Activated CD8-positive, alpha-beta memory T cell treated with anti-CD3 and anti-CD28 coated beads, Interleukin-2, amount 10 ng/mL, durations not matched to agents 7 days and 5 days (primary cell): ENCODE measurements at places on chromosomes 7 and 10. TPM values are rescaled to one million over a fixed set of nuclear protein-coding genes. Genes with fewer than 3 reads are reported as not detected.

Gene SMKR1
- total RNA-seq: 2.3 TPM

Gene ST8SIA6
- total RNA-seq: not detected

Gene GFRA1
- not detected for total RNA-seq

Gene CRTAC1
- not detected for total RNA-seq

Gene PTF1A
- total RNA-seq: not detected

Gene VPS37D
- not detected for total RNA-seq

Gene WAPL
- 52.6 TPM for total RNA-seq

Gene OR9A2
- not detected for total RNA-seq

GRCh38 chr10:75111365-75111906 lies at the start of gene SAMD8:
TSS of gene SAMD8 (plus strand) at chr10:75111656. CDS start at chr10:75150529, 38,873 bp downstream.
- no peaks in the 10 kb centered on the region for H3K27me3 ChIP-seq
- DNase-seq: peak; percentile 98
- H3K36me3 ChIP-seq: peaks cover 7% of the 10 kb centered on the region
- H3K27ac ChIP-seq: peak within 1 kb of the TSS; percentile 87
- peak within 1 kb of the TSS; percentile 84 for H3K4me3 ChIP-seq
- peaks cover 48% of the 10 kb centered on the region for H3K4me1 ChIP-seq

GRCh38 chr10:69612760-69613159 lies 17.3 kb upstream of the FAM241B start:
- DNase-seq: no peak
- H3K4me1 ChIP-seq: no peaks in the 10 kb centered on the region
- peaks cover 18% of the 10 kb centered on the region for H3K27me3 ChIP-seq
- no peaks in the 10 kb centered on the region for H3K36me3 ChIP-seq
- H3K27ac ChIP-seq: no peak overlapping the region

DNA sequence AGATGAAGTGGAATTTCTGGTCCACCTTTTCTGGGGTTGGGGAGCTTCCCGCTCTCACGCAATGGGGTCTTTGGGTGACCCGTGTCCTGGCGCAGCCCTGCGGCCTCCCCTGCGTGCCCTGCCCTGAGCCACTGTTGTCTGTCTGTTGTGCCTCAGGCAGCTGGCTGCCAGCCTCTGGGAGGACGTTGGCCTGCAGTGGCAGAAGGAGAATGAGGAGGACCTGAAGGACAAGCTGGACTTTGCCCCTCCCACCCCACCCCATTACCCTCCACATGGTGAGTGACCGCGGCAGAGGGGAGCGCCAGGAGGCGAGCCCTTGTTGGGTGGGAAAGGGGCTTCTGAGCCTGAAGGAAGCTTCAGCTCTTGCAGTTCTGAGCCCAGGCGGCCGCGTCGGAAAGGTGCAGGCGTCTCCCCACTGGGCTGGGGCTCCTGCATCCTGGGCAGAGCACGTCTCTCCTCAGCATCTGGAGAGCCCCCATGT lies 14.2 kb upstream of the PRKAR1B start:
- no peaks in the 10 kb centered on the region for H3K27me3 ChIP-seq
- H3K4me3 ChIP-seq: no peak overlapping the region
- H3K27ac ChIP-seq: no peak overlapping the region
- H3K36me3 ChIP-seq: peaks cover 29% of the 10 kb centered on the region

- no peaks in the 10 kb centered on the region for H3K36me3 ChIP-seq
- no peak overlapping the region for H3K4me3 ChIP-seq
- peaks cover 7% of the 10 kb centered on the region for H3K27me3 ChIP-seq
- no peaks in the 10 kb centered on the region for H3K4me1 ChIP-seq
Measured at GRCh38 chr10:13871776-13872175, 285.0 kb downstream of the PRPF18 start.

GRCh38 chr7:94999069-94999351 lies 91.6 kb downstream of the PPP1R9A start:
- no peak for DNase-seq
- no peak overlapping the region for H3K27ac ChIP-seq
- H3K4me1 ChIP-seq: no peaks in the 10 kb centered on the region
- no peaks in the 10 kb centered on the region for H3K36me3 ChIP-seq
- H3K27me3 ChIP-seq: no peaks in the 10 kb centered on the region

- peaks cover 68% of the 10 kb centered on the region for H3K27me3 ChIP-seq
- no peak overlapping the region for H3K27ac ChIP-seq
- peaks cover 15% of the 10 kb centered on the region for H3K4me1 ChIP-seq
- peaks cover 2% of the 10 kb centered on the region for H3K36me3 ChIP-seq
Measured at GRCh38 chr10:58517491-58518355, 5.1 kb downstream of the BICC1 start.

DNA sequence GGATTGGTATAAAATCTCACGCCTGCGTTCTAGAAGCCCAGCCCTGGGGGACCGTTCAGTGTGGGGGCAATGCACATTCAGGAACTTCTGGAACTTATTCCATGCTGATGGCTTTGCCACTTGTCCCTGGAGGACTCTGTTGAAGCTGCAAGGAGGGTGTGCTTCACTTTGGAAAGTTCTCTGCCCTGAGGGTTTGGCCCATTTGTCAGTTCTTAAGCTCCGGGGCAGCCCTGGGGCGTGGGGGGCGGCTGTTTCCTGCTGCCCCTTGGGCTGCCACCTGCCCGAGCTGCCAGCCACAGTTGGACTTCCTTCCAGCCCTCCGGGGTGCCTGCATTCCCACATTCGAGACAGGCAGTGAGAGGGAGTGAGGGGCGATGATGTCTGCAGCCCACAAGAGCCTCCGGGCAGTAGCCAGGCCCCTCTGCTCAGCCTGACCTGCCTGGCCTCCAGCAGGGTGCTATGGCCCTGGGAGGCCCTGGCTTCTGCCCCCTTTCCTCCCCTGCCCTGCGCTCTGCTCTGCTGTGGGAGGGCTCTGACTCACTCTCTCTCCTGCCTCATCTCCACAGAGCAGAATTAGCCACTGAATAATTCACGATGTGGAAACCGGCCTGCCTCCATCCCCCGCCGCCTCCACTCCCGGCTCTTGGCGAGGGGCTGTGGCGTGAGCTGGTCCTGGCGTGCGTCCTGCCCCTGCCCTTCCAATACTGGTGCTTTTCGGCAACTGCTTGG lies 1.9 kb downstream of the TTYH3 start:
- H3K36me3 ChIP-seq: no peaks in the 10 kb centered on the region
- peak overlapping the region; percentile 72 for H3K27ac ChIP-seq
- H3K4me3 ChIP-seq: peak overlapping the region; percentile 79

GRCh38 chr7:22730921-22731654 lies 4.1 kb downstream of the IL6 start:
- DNase-seq: no peak
- no peak overlapping the region for H3K27ac ChIP-seq
- no peak overlapping the region for H3K4me3 ChIP-seq
- peaks cover 17% of the 10 kb centered on the region for H3K4me1 ChIP-seq
- no peaks in the 10 kb centered on the region for H3K36me3 ChIP-seq

- H3K4me3 ChIP-seq: no peak overlapping the region
- H3K27ac ChIP-seq: no peak overlapping the region
- no peaks in the 10 kb centered on the region for H3K4me1 ChIP-seq
- DNase-seq: no peak
- H3K36me3 ChIP-seq: peaks cover 54% of the 10 kb centered on the region
- no peaks in the 10 kb centered on the region for H3K27me3 ChIP-seq
Measured at GRCh38 chr7:30572212-30572841, 22.4 kb upstream of the GARS1 start.

DNA sequence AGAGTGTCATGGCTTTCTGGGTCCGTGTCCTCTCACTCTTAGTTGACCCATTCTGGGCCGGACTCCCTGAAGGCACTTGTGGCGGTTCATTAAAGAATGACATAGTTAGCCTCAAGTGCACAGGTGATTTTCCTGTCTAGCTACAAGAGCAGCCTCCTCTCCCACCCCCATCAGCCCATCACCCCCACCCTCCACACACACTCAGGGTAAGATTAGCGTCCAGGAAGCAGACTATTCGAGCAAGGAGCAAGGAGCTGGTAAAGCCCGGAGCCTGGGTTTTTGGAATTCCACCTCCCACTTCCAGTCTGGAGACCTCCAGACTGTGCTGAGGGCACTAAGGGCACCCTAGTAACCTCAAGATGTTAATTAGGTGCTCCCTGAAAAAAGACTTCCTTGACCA lies 39.5 kb downstream of the TACR2 start:
- no peaks in the 10 kb centered on the region for H3K27me3 ChIP-seq
- H3K4me1 ChIP-seq: peaks cover 8% of the 10 kb centered on the region
- H3K27ac ChIP-seq: no peak overlapping the region
- DNase-seq: no peak

DNA sequence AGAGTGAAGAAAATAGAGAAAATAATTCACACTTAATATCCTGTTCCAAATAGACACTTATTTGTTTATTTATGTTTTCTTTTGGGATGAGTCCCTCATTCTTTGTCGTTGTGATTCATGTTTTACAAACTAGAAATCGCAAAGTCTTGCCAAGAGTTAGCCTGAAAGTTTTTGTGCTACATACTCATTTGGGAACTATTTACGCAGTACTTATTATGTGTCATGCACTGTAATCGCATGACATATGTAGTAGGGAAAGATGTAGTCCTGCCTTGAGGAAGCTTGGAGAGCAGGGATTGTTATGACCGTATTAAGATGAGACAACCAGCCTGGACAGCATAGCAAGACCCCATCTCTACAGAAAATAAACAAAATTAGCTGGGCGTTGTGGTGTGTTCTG lies 189.3 kb downstream of the ABCA13 start:
- H3K4me1 ChIP-seq: no peaks in the 10 kb centered on the region
- no peaks in the 10 kb centered on the region for H3K36me3 ChIP-seq
- H3K27ac ChIP-seq: no peak overlapping the region
- DNase-seq: no peak

- no peaks in the 10 kb centered on the region for H3K36me3 ChIP-seq
- H3K27ac ChIP-seq: no peak overlapping the region
- peaks cover 6% of the 10 kb centered on the region for H3K4me1 ChIP-seq
- DNase-seq: no peak
Measured at GRCh38 chr10:71975871-71976725, 11.9 kb downstream of the CHST3 start.

DNA sequence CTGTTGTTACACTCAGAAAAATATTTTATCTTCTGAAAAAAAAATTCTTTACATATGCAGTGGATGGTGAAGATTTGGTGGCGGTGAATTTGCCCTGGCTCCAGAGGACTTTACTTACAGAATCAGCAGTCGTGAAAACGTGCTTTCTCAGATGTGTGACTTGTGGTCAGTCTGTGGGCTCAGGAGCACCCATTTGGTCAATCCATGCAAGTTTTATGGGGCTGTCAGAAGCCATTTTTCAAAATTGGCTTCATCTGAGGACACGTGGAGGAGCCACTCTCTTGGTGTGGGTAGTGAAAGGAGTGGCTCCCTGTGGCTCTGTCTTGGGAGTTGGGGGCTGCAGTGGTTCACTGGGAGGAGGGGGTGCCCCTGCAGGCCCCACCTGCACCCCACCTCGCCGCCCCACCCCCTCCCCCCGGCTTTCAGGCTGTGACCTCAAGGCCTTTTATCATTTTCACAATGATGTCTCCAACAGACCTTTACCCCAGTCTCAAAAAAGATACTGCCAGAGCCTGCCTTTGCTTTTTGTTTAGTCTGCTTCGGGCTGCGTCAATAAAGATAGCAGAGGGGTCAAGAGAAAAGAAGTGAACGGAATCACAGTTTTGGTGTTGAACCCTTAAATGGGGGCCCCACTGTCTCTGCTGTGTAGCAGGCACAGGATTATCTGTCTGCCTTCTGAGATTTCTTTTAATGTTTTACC lies 137.4 kb downstream of the MGMT start:
- DNase-seq: no peak
- no peak overlapping the region for H3K27ac ChIP-seq
- no peaks in the 10 kb centered on the region for H3K4me1 ChIP-seq

DNA sequence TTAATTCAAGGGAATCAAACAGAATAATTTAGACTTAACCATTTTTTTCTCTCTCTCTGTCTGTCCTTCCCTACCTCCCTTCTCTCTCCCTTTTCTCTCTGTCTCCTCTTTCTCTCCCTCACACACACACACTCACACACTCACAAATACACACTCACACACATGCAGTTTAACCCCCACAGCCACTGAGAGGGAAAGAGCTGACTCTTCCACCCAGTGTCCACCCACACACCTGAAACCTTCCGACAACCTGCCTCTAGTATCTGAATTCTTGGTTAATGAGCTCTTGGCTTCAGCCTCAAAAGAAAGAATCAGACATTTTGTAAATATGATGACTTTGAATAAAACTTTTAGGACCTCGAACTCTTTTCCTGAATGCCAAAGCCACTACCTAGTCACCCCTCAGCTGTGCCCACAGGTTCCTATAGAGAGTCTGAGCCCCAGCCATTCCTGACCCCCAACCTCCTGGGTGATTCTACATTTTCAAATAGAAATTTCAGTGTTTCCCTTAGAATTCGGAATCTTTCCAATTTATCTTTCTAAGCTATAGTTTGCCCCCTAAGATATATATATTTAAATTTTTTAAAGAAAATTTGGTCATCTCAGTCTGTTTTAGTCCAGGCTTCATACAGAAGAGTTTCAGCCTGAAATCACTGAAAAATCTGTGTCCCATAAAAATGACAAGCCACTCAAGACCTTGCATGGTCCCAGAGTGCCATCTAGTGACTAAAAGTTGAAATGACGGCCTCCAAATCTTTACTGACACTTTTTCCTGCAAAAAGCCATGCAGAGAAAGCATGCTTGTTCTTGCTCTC lies 202.8 kb downstream of the IPMK start:
- no peak overlapping the region for H3K4me3 ChIP-seq
- no peak for DNase-seq
- no peak overlapping the region for H3K27ac ChIP-seq
- no peaks in the 10 kb centered on the region for H3K4me1 ChIP-seq
- no peaks in the 10 kb centered on the region for H3K36me3 ChIP-seq

DNA sequence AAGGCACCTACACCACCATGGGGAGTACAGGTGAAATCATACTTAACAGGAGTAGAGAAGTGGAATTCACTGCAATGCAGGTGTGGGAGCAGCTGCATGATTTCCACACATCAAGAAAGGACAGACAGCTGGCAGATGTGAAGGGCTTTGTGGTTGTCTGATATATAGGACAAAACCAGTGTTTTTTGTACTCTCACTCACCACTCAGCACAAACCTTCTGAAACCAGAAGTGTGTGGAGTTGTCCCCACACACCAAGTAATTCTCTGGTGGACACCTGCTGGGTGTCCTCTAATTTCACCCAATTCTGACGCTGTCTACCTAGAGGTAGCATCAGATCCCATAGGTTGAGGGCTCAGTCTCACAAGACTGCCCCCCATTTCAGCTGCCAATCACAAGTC lies 327.7 kb upstream of the KMT2E start:
- no peaks in the 10 kb centered on the region for H3K27me3 ChIP-seq
- H3K4me1 ChIP-seq: no peaks in the 10 kb centered on the region
- no peak overlapping the region for H3K27ac ChIP-seq
- H3K36me3 ChIP-seq: no peaks in the 10 kb centered on the region
- H3K4me3 ChIP-seq: no peak overlapping the region
- DNase-seq: no peak

DNA sequence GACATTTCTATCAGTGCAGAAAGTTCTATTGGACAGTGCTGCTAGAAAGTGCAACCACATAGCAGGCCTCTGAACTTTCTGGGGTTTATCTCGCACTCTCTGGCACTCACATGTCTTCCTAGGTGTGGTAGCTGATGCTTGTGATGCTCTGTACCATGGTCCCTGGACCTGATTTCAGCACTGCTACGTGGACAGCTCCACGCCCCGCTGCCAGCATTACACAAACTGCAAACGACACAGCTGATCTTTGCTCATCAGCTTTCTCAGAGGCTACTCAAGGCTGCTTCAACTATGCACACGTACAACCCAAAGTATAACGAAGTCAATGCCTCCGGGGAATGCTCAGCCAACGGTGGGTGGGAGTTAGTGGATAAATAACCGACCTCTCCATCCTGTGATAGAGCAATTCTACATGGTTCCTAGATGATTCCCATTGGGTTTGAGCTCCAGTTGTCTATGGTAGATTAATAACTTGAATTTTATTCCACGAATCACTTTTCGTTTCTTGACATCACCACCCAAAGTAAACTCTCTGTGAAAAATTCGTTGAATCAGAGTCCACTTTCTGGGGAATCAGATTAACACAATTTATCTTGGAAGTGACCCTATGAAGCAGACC lies 302.5 kb downstream of the ACTR3B start:
- H3K4me1 ChIP-seq: no peaks in the 10 kb centered on the region
- DNase-seq: no peak
- no peaks in the 10 kb centered on the region for H3K36me3 ChIP-seq
- H3K4me3 ChIP-seq: no peak overlapping the region
